ENCODE measurements at places on chromosomes 6 and 20.

- H3K36me3 ChIP-seq = no peaks in the 10 kb centered on the region
- H3K27ac ChIP-seq = no peak overlapping the region
- DNase-seq = no peak
- peaks cover 5% of the 10 kb centered on the region for H3K4me1 ChIP-seq
- H3K27me3 ChIP-seq = no peaks in the 10 kb centered on the region
- H3K4me3 ChIP-seq = no peak overlapping the region
These were observed 127.3 kb downstream of the TNFRSF21 start for GRCh38 chr6:47182291-47182957.

GRCh38 chr6:23526526-23526925 lies 599.5 kb upstream of the NRSN1 start:
- DNase-seq = no peak
- no peaks in the 10 kb centered on the region for H3K27me3 ChIP-seq
- H3K36me3 ChIP-seq = no peaks in the 10 kb centered on the region
- peaks cover 2% of the 10 kb centered on the region for H3K4me1 ChIP-seq
- no peak overlapping the region for H3K27ac ChIP-seq

GRCh38 chr20:62498874-62499273 lies 23.1 kb upstream of the GATA5 start:
- no peaks in the 10 kb centered on the region for H3K36me3 ChIP-seq
- peaks cover 4% of the 10 kb centered on the region for H3K27me3 ChIP-seq
- no peak overlapping the region for H3K27ac ChIP-seq
- no peak overlapping the region for H3K4me3 ChIP-seq

GRCh38 chr20:11901127-11901526 lies 16.6 kb upstream of the BTBD3 start:
- no peaks in the 10 kb centered on the region for H3K27me3 ChIP-seq
- H3K4me1 ChIP-seq = peaks cover 6% of the 10 kb centered on the region
- H3K27ac ChIP-seq = no peak overlapping the region
- H3K36me3 ChIP-seq = peaks cover 4% of the 10 kb centered on the region
- DNase-seq = no peak

GRCh38 chr6:44400572-44400971 lies 13.1 kb downstream of the CDC5L start:
- peaks cover 26% of the 10 kb centered on the region for H3K36me3 ChIP-seq
- DNase-seq = peak; percentile 1
- no peak overlapping the region for H3K27ac ChIP-seq
- no peaks in the 10 kb centered on the region for H3K4me1 ChIP-seq
- H3K4me3 ChIP-seq = no peak overlapping the region

GRCh38 chr6:15770347-15771143 lies 107.7 kb upstream of the DTNBP1 start:
- no peak overlapping the region for H3K27ac ChIP-seq
- no peak overlapping the region for H3K4me3 ChIP-seq
- H3K4me1 ChIP-seq = no peaks in the 10 kb centered on the region
- DNase-seq = peak; percentile 33
- no peaks in the 10 kb centered on the region for H3K27me3 ChIP-seq

- DNase-seq = no peak
- peak overlapping the region; percentile 37 for H3K27ac ChIP-seq
- peaks cover 5% of the 10 kb centered on the region for H3K4me1 ChIP-seq
- no peaks in the 10 kb centered on the region for H3K27me3 ChIP-seq
- H3K36me3 ChIP-seq = no peaks in the 10 kb centered on the region
These were observed 135.7 kb downstream of the BCAS1 start for GRCh38 chr20:53934421-53935343.

DNA sequence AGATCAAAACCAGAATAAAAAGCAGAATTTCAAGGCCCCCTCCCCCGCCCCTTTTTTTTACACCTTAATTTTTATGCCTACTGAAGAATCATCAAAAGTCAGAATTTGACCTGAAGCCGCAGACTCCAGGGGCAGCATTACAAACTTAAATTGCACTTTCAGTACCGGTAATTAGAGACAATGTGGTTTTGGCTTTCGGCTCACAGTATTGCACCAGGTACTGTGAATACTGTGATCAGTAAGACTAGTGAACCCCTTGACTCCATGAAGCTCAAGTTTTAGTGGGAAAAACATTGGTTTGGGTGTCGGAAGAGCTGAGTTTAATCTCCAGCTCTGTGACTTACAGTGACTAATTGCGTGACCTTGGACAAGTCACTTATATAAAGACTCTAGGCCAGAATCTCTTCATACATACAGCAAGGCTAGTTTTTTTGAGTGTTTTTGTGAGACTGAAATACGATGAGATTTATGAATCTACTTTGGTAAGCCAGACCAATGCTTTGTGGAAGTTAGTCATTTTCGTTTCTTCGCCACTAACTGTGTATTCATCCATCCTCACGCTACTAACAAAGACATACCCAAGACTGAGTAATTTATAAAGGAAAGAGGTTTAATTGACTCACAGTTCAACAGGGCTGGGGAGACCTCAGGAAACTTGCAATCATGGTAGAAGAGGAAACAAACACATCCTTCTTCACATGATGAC lies 114.7 kb downstream of the SASH1 start:
- no peaks in the 10 kb centered on the region for H3K36me3 ChIP-seq
- no peak overlapping the region for H3K27ac ChIP-seq
- no peak overlapping the region for H3K4me3 ChIP-seq
- H3K27me3 ChIP-seq = no peaks in the 10 kb centered on the region
- no peak for DNase-seq
- H3K4me1 ChIP-seq = no peaks in the 10 kb centered on the region
